ENCODE measurements at places on chromosomes 7 and 10. TPM values are rescaled to one million over a fixed set of nuclear protein-coding genes. Genes with fewer than 3 reads are reported as not detected.

Gene SUFU
- 9.4 TPM for total RNA-seq

DNA sequence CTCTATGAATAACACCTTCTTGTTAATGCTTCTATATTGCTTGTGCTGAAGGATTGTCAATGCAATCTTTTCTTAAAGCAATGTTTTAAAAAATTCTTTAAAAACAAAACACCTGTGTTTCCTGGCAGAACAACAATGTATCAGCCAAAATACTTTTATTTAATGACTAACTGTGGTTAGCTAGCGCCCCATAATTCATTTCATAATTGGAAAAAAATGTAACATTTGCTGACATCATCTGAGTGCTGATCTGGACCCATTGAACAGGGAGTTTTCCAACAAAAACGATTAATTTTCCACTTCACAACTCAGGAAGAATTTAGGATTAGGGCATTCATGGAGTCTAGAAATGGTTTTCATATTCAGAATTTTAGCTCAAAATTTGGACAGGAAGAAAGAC is 137.6 kb upstream of the CDK6 start:
- no peak for DNase-seq

GRCh38 chr7:148863324-148863723 is 20.8 kb downstream of the EZH2 start:
- no peak for DNase-seq

Gene CC2D2B
- total RNA-seq: 0.71 TPM

DNA sequence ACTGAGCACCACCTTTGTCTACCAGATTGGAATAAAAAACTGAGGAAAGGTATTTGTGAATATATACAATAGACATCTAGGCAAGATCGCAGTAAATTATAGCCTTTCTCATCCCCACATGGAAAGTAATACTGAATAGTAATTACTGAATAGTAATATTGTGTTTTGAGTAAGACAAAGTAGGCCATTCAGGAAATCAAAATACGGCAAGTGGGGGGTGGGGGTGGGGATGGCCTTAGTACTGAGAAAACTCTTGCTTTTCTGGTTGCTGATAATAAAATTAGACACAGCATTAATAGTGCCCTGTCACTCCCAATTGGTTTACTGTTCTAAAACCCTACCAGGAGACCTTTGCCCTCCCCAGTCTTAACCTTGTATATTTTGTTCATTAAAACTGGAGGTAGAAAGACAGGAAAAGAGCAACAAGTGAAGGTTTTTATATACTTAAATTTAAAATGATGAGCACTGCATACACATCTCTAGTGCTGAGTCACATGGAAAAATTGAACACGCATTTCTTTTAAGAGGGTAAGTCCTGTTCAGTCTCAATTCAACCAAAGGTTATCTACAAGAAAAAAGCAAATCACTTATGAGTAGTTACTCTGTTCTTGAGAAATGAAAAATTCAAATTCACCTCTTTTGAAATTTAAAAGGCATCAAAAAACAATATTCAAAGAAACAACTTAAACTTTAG is 65.6 kb downstream of the IGF2BP3 start:
- DNase-seq: no peak

- DNase-seq: no peak
These were observed 1034.2 kb upstream of the C7orf33 start for GRCh38 chr7:147556317-147556716.

Gene OR2A42
- total RNA-seq: not detected

DNA sequence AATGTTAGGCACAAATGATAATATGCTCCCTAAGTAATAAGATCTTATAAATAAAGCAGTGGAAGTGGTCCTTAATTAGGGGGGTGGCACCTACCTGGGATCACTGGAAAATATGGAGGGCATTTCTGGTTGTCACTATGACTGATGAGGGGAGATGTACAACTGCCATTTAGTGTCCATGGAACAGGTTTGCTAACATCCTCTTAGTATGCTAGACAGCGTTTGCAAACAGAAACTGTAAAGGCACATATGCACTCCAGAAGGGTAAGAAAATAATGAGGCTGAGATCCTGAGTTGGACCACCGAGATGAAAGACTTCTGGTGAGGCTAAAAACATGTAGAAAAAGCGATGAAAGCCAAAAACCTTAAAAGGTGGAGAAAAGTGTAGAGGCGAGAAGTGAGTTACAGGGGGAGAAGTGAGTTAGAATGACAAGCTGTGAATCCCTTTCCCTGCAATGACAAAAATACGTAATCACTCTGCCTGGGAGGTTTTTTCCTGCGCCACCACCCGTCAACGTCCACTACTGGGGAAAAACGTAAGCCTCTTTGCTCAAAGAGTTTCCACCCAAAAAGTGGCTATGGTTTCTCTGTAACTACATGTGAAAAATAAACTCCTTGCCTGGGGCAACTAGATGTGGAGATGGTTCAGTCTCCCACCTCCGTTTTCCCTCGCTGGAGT is 767 bp downstream of the KRIT1 start:
- no peak for DNase-seq

Gene FIS1
- 128 TPM for total RNA-seq

Gene ADRA2A
- 7.3 TPM for total RNA-seq
